ENCODE measurements at places on chromosomes 1 and 21.

DNA sequence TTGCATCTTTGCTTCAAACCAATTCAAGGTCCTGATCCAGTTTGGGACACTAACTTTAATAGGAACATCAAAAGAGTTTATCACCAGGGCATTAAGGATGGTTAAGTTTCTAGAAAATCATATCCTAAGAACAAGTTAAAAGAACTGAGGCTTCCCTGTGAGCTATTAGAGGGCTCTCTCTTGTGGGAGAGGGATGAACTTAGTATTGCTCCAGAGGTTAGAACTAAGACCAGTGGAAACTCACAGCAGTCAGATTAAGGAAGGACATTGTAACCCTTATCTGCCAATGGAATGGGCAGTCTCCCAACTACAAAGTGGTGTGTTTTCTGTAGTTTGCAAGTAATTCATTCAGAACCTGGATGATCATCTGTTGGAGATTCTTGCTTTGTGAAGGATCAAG, 36.8 kb downstream of the UBE2U start:
- DNase-seq = no peak

GRCh38 chr1:101302831-101303511, 66.2 kb downstream of the S1PR1 start:
- no peak for DNase-seq

DNA sequence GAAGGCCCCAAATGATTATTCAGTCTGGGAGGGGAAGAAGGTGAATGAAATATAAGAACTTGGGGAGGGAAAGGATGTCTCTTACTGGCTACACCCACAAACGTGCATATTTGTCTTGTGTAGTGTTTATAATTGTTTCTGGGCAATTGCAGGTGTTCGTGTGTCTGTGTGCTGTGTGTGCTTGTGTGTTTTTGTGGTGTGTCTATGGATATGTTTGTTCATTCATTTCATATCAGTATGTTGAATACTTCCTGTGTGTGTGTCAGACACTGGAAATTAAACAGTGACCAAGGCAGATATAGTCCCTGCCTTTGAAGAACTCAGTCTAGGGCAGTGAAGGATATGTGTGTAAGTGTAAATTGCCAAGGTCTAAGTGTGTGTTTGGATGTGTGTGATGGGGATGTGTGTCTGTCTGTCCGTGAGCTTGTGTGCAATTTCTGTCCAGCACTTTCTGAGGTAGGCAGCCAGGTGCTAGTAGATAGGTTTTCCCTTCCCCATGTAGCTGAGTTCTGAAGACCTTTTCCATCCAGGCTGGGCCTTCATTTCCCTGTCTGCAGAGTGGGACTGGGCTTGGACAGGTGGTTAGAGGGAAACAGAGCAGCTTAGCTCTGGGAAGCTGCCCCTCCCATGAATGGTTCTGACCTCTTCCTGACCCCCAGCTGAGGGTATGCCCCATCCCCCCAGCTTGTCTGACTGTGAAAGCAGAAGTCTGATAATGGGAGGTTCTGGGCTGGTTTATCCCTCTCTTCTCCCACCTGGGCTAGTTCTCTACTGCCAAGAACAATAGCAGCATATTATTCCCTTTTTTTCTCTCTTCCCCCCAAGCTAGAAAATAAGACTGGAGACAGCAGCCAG, 3.8 kb downstream of the AGO1 start:
- no peak for DNase-seq

- DNase-seq = no peak
These were observed 89.0 kb downstream of the LIPI start for GRCh38 chr21:14121719-14122118.
